ENCODE measurements at places on chromosomes 6 and 20.

DNA sequence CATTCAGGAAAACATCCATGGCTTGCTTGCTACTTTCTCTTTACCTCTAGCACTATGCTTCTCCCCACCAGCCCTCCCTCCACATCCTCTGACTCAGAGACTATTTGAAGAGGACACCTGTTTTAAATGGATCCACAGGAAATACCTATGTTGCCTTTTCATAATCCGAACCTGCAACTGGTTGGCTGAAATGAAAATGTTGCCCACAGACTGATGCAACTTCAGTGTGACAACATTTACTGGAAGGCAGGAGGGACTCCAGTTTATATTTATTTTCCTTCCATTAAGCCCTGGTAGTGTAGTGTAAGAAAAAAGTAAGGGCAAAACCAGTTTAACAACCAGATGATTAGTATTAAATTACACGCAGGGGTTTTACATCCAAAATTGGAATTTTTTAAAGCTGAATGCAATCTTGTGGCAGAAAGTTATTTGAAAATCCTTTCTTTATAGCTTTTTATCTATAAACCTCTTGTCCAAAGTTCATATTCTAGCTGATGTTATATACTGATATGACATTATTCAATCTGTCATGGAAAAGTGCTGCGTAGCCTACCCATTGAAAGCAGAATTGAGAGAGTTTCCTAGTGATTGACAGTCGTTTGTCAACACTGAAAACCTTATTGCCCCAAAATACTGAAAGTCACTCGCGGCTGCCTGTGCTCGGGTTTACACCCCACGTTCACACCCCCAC lies 881 bp upstream of the AIG1 start:
- DNase-seq = no peak

- no peak for DNase-seq
These were observed 828 bp downstream of the ASCC3 start for GRCh38 chr6:100880149-100880852.

- no peak for DNase-seq
These were observed 119.0 kb upstream of the ZNF184 start for GRCh38 chr6:27591699-27592480.

DNA sequence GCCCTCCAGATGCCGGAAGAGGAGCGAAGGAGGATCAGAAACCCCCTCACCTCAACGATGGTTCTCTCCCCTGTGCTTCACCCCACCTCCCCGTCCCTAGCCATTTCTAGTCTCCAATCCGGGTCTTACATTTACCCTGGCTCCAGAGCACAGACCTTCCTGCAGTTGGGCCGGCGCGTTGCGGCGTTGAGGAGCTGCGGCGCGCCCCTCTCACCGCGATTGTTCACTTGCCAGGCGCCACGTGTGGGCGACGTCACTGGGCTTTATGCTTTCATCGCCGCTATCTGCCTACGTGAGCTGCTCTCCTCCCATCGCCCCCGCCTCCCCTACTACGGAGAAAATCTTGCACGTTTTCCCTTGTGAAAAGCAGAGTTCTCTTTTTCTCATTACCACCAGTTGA lies at the start of gene CRISP2:
CRISP2 (minus strand) TSS at position 198 of the 400 bp plus-strand sequence. CDS start 4,347 bp downstream, outside the sequence.
- DNase-seq = no peak

GRCh38 chr20:24775966-24776365 lies 173.1 kb upstream of the CST7 start:
- DNase-seq = no peak

- no peak for DNase-seq
These were observed 252.2 kb downstream of the HACE1 start for GRCh38 chr6:104607501-104607900.

- DNase-seq = no peak
These were observed 303.8 kb upstream of the THEMIS start for GRCh38 chr6:128204616-128205015.

GRCh38 chr6:3561725-3562124 lies 104.9 kb upstream of the SLC22A23 start:
- no peak for DNase-seq

- no peak for DNase-seq
These were observed 5.3 kb upstream of the TCP11 start for GRCh38 chr6:35146453-35146852.

All from activated CD4-positive, CD25-positive, alpha-beta regulatory T cell (primary cell).